CD4-positive, alpha-beta T cell treated with Interleukin-15 for 4 hours (primary cell): ENCODE measurements at places on chromosomes 6 and 20.

GRCh38 chr20:32761831-32762753, at the start of gene DNMT3B:
DNMT3B (plus strand) TSS chr20:32762385; CDS start chr20:32780324, 17,939 bp downstream.
- DNase-seq: peak; percentile 62

GRCh38 chr20:31560746-31561598, 44.1 kb upstream of the ID1 start:
- DNase-seq: no peak

DNA sequence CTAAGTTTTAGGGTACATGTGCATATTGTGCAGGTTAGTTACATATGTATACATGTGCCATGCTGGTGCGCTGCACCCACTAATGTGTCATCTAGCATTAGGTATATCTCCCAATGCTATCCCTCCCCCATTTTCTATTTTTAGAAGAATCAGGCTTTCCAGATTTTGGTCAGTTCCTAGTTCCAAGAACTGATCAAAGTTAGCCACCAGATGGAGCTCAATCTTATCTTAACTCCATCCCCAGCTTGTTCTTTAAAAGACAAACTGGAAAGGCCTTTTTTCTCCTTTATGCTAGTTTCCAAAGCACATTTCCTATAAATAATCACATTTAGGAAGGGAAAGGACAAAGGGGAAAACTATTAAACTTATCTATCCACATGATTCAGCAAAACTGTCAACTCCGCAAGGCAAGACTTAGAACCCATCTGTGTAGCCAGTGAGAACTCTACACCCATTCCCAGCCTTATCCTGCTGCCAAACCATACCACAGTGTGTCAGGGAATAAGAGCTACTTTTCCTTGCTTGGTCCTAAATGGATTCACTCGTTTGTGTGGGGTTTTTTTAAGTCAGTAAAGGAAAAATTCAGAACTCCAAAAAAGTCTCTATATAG, 22.8 kb upstream of the KHDC1 start:
- peak; percentile 6 for DNase-seq

DNA sequence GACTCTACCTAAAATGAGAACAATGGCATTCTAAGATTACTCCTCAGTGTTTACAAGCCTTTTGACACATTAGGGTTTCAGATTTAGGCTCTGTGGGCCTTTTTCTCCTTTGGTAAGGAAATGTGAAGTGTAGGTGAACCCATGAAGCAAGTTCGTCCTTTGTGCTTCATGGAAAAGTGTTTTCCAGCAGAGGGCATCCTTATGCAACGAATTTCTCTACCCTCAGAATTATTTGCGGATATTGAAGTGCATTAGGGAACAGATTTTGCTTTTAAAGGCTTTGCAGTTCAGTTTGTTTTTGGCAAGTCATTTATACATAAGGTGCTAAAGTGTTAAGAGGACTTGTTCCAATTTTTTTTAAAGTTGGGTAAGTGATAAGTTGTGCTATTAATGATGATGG, 55.7 kb upstream of the FERMT1 start:
- DNase-seq: no peak

GRCh38 chr6:165034271-165034741, 275.1 kb downstream of the C6orf118 start:
- no peak for DNase-seq

- no peak for DNase-seq
Measured at GRCh38 chr6:157912326-157912725, 69.3 kb upstream of the SYNJ2 start.

GRCh38 chr6:119224095-119224701, 125.4 kb downstream of the MAN1A1 start:
- DNase-seq: no peak

DNA sequence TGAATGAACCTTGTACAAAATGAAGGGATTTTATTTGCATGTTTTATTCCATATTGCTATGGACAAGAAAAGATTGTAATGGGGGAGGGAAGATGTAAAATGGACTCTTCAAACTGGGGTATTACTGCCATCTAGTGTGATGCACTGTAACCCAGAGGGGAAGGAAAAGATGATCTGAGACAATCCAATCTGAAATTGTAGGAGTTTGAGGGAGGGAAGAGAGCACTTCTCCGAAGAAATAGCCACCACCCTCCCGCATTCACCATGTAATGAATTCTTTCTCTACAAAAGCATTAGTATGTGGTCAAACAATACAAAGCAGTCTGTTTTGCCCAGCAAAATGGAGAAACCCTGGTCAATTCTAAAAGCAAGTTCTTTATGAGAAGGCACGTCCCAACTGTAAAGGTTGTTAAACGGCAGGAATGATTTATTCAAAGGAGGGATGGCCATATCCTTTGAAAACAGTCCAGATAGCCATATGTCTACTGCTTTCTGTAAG, 679.5 kb upstream of the NRSN1 start:
- no peak for DNase-seq

- no peak for DNase-seq
Measured at GRCh38 chr6:81792826-81793225, 40.3 kb upstream of the TENT5A start.

DNA sequence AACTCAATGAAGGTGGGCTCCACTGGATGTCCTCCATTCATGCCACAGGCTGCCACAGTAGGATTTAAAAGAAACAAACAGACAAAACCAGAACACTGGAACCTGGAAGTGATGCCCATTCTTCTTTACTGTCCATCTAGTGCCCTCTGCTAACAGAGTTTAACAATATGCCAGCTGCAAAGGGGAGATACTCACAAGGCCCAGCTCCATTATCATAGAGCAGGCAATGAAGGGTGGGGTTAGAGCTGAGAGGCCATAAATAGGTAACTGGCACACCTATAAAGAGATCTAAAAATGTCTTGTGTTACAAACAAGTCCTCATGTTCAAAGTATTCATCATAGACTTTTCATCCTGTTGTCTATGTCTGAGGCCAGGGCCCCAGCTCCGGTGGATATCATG, 75.6 kb downstream of the SOD2 start:
- DNase-seq: no peak

- DNase-seq: no peak
Measured at GRCh38 chr6:106966671-106967640, 7.6 kb downstream of the CD24 start.

GRCh38 chr6:107736713-107737396, 87.3 kb downstream of the SCML4 start:
- peak; percentile 66 for DNase-seq

GRCh38 chr20:57653546-57653900, 33.3 kb upstream of the ZBP1 start:
- no peak for DNase-seq
